ENCODE measurements at places on chromosomes 6 and 20. TPM values are rescaled to one million over a fixed set of nuclear protein-coding genes. Genes with fewer than 3 reads are reported as not detected.

Gene SOBP
- 1.2 TPM for total RNA-seq

Gene CFAP206
- total RNA-seq = not detected

Gene C20orf144
- 0.39 TPM for total RNA-seq

Gene NMBR
- total RNA-seq = not detected

- no peak for DNase-seq
Observed at GRCh38 chr6:41687501-41688175, 47.8 kb downstream of the TFEB start.

DNA sequence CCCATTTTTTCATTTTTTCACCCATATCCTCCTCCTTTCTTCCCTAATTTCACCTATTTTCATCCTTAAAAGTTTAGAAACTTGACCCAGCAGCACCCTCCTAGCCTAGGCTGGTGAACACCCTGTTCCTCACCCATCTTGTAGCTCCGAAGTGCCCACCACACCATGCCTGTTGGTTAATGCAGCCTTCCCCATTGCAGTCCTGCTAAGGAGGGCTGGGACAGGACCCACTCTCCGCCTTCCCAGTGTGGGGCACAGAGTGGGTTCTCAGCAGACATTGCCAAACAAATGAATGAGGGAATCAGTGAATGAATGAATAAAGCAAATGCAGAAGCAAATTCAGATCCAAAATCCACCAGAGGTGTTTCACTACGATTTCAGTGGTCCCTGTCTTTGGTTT is 45.7 kb downstream of the CTCFL start:
- peak; percentile 13 for DNase-seq

- no peak for DNase-seq
Observed at GRCh38 chr6:129890164-129890563, 29.0 kb upstream of the TMEM244 start.

- no peak for DNase-seq
Observed at GRCh38 chr6:164749221-164750064, 560.0 kb downstream of the C6orf118 start.

- no peak for DNase-seq
Observed at GRCh38 chr6:110250058-110250457, 69.8 kb downstream of the CDC40 start.

DNA sequence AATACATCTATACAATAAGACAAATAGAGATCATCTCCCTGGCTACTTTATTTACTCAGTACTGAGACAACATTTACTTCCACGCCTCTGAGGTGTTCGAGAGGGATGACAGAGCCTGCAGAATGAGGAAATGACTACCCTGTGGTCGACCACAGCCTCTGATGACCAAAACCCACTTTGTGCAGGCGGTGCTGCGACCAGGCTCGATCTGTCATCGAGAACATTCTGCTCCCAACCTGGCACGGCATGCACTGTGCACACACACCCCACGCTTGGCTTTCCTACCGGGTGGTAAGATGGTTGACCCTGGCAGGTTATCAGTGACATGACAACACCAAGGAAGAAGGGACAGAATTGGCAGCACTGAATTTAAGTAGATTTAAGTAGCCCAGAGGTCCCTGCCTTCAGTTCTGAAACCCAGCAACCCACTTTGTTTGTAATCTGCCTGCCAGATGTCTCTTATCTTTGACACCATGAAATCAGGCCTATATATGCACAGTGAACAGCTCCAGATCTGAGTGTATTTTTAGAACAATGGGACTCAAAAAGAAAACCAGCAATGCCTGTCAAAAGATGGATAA is 42.6 kb downstream of the TTI1 start:
- DNase-seq = peak; percentile 67

Gene SPDEF
- not detected for total RNA-seq

GRCh38 chr6:155327326-155328073 is 13.2 kb upstream of the TFB1M start:
- peak; percentile 48 for DNase-seq

Gene CLIC5
- total RNA-seq = 6.4 TPM

Gene KCNG1
- total RNA-seq = not detected

- no peak for DNase-seq
Observed at GRCh38 chr6:34552620-34553019, 3.5 kb downstream of the SPDEF start.

GRCh38 chr6:7251646-7252260 is 61.2 kb downstream of the SSR1 start:
- DNase-seq = no peak

Gene PDYN
- total RNA-seq = not detected

DNA sequence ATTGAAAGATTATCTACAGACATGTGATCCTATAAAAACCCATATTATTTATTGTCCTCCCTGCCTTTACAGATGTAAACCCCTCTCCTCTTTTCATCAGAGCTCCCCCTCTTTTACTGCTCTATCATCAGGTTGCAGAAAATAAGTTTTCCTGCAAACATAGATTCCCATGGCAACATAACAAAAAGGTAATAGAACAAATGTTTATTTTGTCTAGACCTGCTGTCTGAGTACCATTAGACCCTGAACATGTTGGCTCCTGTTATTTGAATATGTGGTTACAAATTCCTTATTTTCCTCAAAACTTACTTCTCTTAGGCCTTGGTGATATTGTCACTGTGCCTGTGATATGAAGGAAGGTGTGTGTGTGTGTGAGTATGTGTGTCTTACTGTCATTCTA is 11.5 kb downstream of the MAPK14 start:
- DNase-seq = no peak

DNA sequence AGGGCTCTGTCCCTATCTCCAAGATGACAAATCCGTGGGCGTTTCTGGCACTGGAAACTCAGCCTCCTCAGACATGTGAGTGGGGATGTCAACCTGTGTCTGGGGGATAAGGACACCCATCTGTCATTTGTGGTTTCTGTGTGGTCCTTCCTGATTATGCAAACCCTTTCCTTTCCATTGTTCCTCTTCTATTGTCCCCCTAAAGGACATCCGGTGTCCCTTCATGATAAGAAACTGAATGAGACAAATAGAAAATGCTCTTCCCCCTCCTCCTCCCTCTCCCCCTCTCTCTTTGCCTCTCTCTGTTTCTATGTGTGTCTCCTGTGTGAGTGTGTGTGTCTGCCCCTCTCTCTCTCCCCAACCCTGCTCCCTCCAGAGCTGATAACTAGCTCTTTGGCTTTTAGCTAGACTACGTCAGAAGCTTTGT is 11.5 kb upstream of the GLP1R start:
- DNase-seq = no peak

DNA sequence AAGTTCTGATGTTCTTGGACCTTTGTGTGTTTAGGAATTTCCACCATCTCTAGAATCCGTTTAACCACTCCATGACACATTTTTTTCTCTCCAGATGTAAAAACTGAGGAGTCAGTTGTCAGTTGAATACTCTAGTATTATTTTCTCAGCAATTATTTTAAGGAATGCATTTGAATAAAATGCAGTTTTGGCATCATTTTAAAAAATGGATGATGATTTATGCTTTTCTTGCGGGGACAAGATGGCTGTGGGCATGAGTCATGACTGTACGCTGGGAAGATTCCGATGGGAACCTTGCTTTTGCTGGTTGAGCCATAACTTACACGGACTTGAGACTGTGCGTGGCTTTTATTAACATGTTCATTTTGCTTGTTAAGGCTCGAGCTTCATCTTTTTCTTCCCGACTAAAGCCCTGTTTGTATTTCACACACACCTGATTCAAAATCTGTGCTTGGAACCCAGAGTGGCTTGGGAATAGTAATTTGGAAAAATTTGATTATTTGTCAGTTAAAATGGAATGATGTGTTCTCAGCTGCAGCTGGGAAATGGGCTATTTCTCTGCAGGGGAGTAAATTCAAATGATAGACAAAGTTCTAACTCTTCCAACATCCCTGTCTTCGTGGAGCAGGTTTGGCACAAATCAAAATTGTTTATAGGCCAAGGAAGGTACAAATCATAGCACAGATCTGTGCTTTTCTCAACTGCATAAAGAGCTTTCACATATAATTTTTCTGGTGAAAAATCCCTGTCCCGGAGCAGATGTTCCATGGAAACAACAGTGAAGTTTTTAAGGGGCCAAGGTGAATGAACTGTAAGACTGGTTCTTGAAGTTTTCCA is 470.5 kb upstream of the JAG1 start:
- DNase-seq = no peak

Gene NRSN1
- total RNA-seq = not detected

DNA sequence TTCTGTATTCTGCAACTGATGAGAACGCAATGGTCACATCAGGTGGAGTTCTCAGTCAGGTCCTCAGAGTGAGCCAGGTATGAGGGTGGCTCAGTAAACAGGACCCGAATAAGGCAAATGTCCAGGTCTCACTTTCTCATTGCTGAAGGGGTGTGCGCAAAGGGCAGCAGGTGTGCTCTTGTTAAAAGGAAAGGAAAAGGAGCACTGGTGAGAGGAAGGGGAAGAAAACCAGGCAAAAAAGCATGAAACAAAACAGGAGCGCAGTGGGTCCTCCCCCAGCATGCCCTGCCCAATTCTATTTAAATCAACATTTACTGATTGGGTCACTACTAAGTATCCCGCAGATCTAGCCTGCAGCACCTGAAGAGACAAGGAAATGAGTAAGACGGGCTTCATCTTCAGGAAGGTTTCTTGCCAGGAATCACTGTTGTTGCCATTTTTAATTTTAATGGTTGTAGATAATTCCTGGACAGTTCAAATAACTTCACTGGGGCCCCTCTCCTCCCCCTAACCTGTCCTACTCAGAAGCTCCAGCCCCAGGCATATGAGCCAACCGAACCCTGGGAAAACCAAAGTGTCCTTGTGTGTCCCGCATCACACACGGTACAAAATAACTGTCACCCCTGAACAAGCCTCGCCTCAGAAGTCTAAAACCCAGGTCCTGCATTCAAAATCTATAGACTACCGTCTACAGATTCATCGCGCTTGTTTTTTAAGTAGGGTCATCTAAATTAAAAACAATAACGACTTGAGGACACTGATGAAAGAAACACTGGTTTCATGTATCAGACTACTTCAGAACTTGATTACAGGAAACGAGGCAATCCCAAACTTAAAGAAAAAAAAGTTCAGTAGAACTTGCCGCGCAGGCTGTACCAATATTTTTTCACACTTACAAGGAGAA is 980 bp downstream of the MBOAT1 start:
- no peak for DNase-seq

DNA sequence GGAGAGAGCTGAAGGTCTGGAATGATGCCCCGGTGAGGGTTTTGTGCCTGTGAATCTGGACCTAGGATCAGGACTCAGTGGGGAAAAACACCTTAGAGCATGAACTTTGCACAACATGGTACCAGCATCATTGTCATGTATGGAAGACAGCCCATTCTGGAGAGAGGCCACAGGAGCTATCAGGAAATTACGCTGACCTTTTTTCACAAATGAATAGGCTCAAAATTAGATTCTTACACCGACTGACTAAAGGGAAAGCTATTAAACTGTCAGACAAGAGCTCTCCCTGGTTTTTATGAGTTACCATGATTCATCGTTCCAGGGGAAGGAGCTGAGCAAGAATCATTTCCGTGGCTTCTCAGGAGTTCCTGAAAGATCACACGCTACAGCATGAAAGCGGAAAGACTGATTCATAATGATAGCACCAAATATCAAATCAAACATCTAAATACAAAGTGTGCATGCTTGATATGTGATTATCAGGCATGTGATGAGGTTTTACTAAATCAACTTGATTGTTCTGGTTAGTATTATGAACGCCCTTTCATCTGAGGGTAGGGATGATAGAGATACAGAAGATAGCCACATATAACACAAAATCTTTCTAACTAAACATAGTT is 224.9 kb upstream of the SMLR1 start:
- DNase-seq = no peak

GRCh38 chr6:28747631-28748157 is 176.1 kb downstream of the TRIM27 start:
- DNase-seq = no peak

DNA sequence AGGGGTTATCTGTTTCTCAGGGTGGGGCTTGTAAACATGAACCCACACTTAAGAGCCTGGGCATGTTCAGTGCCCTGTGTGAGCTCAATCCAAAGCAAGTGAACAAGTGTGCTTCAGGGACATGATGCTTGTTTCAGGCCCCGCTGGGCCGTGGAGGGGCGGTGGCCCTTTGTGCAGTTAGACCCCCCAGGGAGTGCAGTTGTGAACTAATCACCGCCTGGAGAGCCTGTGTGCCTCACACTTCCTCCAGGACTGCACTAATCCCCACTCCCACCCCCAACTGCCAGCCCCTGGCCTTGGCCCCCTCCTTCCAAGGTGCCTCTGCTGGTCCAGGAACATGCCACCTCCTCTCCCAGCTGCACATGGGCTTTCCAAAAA is 58.1 kb downstream of the RREB1 start:
- no peak for DNase-seq

Gene TPBG
- total RNA-seq = 0.17 TPM

DNA sequence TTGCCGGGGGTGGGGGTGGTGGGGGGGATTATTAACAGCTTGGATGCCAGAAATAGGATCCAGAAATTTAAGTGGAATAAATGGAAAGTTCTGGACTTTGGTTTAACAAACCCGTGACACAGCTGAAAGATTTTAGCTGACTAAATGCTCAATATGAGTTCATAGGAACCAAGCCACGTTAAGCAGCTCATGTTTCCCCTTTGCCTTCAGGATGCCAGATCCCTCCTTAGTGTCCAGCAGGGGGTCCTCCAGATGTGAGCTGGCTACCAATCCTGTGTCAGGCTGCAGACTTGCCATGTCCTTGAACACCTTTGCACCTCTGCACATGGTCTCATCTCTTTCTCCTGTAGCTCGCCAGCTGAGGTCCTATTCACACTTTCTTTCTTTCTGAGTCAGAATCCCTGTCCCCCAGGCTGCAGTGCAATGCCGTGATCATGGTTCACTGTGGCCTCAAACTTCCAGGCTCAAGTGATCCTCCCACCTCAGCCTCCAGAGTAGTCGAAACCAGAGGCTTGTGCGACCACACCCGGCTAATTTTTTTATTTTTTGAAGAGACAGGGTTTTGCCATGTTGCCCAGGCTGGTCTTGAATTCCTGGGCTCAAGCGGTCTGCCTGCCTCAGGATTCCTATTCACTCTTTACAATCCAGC is 133.3 kb upstream of the ARMC2 start:
- DNase-seq = no peak

DNA sequence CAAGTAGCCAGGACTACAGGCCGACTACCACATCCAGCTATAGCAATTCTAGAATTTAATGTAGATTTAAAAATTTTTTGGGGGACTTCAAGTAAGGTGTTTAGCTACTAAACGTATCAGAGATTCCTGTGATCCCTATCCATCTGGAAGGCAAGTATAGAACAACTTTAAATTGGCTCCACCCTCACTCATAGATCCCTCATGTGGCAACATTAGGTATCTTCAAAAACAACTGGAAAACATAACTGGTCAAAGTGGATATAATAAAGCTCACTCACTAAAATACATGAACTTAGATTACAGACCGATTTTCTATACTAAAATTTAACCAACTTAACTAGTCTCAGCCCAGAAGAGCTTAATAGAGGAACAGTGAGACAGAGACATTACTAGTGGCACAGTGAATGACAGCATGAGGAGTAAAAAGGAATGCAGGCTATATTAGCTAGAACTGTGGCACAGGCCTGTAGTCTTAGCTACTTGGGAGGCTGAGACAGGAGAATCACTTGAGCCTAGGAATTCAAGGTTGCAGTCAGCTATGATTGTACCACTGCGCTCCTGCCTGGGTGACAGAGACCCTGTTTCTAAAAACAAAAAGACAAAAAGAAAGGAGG is 14.7 kb downstream of the NUP153 start:
- DNase-seq = no peak

- DNase-seq = no peak
Observed at GRCh38 chr20:16505894-16506293, 67.4 kb downstream of the KIF16B start.

- DNase-seq = peak; percentile 34
Observed at GRCh38 chr6:64330694-64331307, 695.2 kb downstream of the PHF3 start.

- DNase-seq = no peak
Observed at GRCh38 chr20:25040438-25040831, 17.5 kb downstream of the ACSS1 start.

Gene CDH26
- total RNA-seq = 1.9 TPM
